Activated T-cell treated with anti-CD3 and anti-CD28 coated beads, Interleukin-2, amount 50 U/mL, for 72 hours (primary cell): ENCODE measurements at places on chromosomes 1 and 21. TPM values are rescaled to one million over a fixed set of nuclear protein-coding genes. Genes with fewer than 3 reads are reported as not detected.

GRCh38 chr1:43549921-43550597 lies 19.4 kb downstream of the PTPRF start:
- H3K4me1 ChIP-seq, result peaks cover 23% of the 10 kb centered on the region
- H3K27me3 ChIP-seq, result peaks cover 9% of the 10 kb centered on the region
- no peaks in the 10 kb centered on the region for H3K36me3 ChIP-seq
- peak overlapping the region; percentile 64 for H3K4me3 ChIP-seq
- no peak overlapping the region for H3K27ac ChIP-seq
- peak; percentile 33 for DNase-seq

Gene TBX15
- total RNA-seq, result 0.10 TPM

DNA sequence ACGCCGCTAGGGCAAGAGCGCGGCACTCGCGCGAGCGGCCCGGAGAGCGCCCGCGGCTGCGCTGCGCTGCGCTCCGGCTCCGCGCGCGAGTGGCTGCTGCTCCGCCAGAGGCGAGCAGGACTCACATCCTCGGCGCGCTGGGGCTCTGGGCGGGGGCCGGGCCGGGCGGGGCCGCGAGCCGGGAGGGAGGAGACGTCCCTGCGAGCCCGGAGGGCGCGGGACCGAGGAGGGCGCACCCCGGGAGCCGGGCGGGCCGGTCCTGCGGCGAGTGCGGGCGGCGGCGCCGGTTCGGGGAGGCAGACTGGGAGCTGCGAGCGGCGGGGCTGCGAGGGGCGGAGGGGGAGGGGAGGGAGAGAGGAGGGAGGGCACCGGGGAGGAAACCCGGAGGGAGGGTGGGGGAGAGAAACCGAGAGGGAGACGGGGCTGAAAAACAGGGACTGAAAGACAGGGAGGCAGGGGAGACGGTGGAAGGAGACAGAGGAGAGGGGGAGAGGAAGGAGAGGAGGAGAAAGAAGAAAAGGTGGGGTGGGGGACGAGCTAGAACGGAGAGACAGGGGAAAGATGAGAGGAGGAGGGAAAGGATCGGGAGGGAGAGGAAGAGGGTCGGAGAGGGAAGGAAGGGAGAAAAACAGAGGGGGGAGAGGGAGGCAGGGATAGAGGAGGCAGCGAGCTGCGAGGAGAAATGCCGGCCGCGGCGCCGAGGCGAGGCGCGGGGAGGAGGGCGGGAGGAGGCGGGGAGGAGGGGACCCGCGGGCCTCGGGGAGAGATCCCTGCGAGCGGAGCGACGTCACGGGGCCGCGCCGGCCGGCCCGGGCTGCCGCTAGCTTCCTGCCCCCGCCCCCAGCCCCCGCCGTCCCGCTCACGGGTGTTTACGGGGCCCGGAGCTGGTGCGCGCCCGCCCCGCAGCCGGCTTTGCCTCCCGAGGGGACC lies at the start of gene CAMK2N1:
CAMK2N1 (minus strand) TSS at position 684 of the 930 bp plus-strand sequence. CDS start 831 bp downstream, outside the sequence.
- peak within 1 kb of the TSS; percentile 85 for H3K27ac ChIP-seq
- H3K36me3 ChIP-seq, result no peaks in the 10 kb centered on the region
- peak within 1 kb of the TSS; percentile 95 for H3K4me3 ChIP-seq

DNA sequence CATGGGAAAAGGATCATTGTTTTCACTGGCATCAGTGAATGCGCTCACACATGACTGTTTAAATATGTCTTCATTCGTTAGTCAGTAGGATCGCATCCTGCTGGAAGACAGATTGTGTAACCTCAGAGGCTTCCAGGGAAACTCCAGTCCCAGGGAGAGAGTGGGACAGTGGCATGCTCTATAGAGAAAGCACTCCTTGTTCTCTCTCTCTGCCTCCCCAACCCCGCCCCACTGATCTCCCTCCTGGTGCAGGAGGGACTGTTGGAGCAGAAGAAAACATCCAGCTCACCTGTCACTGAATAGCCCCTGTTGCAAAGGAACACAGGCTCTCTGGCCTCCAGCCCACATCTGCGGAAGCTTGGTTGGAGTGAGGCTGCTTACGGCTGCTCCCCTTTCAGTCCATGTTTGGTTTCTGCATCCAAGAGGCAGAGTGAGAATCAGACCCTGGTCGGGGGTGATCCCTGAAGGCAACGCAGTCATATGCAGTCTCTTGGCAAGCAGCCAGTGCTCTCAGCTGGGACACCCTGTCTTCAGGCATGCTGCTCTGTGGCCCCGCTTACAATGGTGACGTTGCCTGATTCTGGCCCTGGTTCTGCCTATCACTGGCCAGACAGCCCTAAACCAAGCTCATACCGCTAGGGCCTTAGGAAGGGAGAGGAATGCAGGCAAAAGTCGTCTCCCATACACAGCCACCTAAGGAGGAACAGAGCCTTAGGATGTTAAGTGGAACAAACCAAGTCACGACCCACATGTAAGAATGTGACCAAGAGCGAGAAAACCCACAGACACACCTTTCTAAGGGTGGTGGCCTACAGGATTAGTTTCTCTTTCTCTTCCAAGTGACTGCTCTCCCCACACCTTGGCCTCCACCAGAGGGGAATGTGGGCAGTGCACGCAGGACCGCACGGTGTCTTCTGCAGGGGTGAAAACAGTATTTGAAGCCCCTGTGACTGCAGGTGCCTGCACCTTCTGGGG lies 39.7 kb downstream of the BACE2 start:
- H3K4me3 ChIP-seq, result no peak overlapping the region
- no peak for DNase-seq

- no peaks in the 10 kb centered on the region for H3K36me3 ChIP-seq
- DNase-seq, result no peak
- no peak overlapping the region for H3K27ac ChIP-seq
- no peaks in the 10 kb centered on the region for H3K4me1 ChIP-seq
- peaks cover 21% of the 10 kb centered on the region for H3K27me3 ChIP-seq
- no peak overlapping the region for H3K4me3 ChIP-seq
Measured at GRCh38 chr1:30171537-30172298, 551.7 kb downstream of the MATN1 start.

DNA sequence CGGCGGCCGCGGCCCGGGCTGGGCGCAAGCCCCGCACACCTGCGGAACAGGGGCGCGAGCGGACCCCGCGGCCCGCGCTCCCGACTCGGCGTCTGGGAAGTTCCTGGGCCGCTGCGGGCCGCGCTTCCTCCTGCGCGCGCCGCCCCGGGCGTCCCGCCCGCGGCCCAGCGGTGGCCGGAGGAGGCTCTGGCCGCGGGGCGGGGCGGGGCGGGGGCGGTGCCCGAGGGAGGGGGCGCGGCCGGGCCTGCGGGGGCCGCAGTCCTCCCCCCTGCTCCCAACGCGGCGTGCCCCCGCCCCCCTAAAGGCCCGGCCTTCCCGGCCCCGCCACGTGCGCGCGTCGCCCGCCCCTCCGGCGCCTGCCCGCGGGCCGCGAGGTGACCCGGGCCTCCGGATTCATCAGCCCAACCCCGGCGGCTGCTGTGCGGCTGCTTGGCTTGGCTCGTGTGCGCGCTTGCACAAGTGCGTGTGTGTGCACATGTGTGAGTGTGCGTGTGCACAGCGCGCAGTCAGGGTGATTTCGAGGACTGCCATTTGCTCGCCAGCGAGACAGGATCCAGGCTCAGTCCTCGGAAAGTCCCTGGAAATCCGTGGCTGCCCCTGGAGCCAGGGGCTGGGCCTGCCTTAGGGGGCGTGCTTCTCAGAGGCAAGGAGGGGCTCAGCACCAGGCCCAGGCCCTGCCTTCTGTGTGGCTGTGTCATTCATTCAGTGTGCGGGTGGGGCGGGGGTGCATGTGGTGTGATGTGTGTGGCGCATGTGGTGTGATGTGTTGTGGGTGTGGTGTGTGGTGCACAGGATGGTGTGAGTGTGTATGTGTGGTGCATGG lies at the start of gene C2CD2:
C2CD2 (minus strand) TSS at position 188 of the 823 bp plus-strand sequence. CDS start 370 bp downstream, outside the sequence.
- no peaks in the 10 kb centered on the region for H3K36me3 ChIP-seq
- DNase-seq, result peak; percentile 22

- H3K36me3 ChIP-seq, result peaks cover 2% of the 10 kb centered on the region
- peaks cover 39% of the 10 kb centered on the region for H3K4me1 ChIP-seq
- H3K27ac ChIP-seq, result peak overlapping the region; percentile 44
- peak overlapping the region; percentile 85 for H3K4me3 ChIP-seq
Measured at GRCh38 chr1:214280386-214281020, 456 bp upstream of the SMYD2 start.

Gene PPFIA4
- 5.4 TPM for total RNA-seq

- no peaks in the 10 kb centered on the region for H3K27me3 ChIP-seq
- H3K4me3 ChIP-seq, result no peak overlapping the region
- no peaks in the 10 kb centered on the region for H3K36me3 ChIP-seq
- no peak overlapping the region for H3K27ac ChIP-seq
- no peaks in the 10 kb centered on the region for H3K4me1 ChIP-seq
Measured at GRCh38 chr21:42962380-42963007, 11.9 kb upstream of the PKNOX1 start.

Gene TRIM67
- not detected for total RNA-seq

DNA sequence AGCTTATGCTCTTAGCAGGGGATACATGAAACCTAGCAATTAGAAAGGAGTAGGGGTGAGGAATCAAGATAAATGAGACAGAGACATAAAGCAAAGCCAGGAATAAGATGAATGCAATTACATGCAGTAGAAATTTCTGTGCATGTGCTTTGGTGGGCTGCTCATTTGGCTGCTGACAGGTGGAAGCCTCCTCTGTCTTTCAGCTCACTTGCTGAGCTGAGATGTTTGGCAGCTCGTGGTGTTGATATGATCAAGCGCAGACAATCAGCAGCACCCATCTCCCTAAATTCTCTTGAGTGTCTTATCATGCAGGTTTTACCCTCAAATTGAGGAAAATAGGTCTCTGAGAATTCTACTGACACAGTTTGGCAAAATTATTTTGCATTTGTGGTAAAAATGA lies 108.3 kb upstream of the CD34 start:
- H3K27me3 ChIP-seq, result no peaks in the 10 kb centered on the region
- H3K27ac ChIP-seq, result no peak overlapping the region

Gene MFSD2A
- total RNA-seq, result 9.5 TPM

DNA sequence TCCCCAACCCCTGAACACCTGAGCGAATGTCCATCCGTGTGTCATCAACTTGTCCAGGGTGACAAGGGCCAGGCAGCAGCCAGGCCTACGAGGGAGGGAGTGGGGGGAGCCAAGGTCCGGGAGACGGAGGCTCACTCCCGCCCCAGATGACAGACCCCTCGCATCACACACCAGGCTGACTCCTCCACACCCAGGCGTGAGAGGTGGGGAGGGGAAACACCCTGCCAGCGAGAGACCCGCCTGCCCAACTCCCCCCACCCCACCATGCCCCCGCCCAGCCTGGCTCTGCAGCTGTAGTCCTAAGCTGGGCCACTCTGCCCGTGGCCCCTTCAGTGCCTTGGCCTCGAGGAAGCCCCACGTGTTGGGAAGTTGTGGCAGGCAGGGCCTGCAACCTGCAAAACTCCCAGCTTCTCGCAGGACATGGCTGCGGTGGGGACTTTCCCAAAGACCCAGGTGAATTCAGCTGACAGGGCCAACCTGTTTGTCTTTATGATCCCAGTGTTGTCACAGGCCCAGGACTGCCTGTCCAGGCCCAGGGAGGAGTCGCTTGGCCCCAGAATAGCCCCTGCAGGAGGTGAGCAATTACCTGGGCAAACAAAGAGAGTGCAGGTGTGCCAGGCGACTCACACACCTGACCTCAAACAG lies 62.9 kb downstream of the RIPK4 start:
- DNase-seq, result no peak
- H3K27ac ChIP-seq, result no peak overlapping the region
- H3K27me3 ChIP-seq, result peaks cover 27% of the 10 kb centered on the region
- peaks cover 14% of the 10 kb centered on the region for H3K4me1 ChIP-seq
